Stimulated activated CD4-positive, alpha-beta T cell treated with anti-CD3 and anti-CD28 coated beads, Interleukin-4, amount 100 ng/mL, for 48 hours (primary cell): ENCODE measurements at places on chromosomes 3 and 15.
A peak's percentile ranks its signal among the peaks of the same experiment; 100 is the strongest.

- DNase-seq = no peak
These were observed 18.1 kb downstream of the CX3CR1 start for GRCh38 chr3:39261726-39262125.

- no peak for DNase-seq
These were observed 1.4 kb downstream of the FAM227B start for GRCh38 chr15:49619226-49619625.

DNA sequence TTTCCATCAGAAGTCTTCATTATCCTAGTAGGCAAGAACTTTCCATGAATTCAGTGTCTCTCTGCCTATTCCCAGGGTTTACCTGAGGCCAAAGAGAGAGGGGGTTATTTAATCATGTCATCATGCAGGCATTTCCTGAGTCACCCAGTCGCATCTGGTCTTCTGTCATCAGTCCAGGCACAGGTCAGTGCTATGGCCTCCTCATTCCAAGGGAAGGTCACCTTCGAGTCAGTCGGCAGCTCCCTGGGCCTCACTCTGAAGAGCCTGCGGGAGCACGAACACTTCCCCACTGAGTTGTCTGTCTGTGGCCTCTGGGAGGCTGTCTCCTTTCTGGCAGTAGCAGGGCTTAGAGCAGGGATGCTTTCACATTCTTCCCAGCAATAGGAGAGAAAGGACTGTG lies 26.2 kb upstream of the LRTM1 start:
- no peak for DNase-seq

DNA sequence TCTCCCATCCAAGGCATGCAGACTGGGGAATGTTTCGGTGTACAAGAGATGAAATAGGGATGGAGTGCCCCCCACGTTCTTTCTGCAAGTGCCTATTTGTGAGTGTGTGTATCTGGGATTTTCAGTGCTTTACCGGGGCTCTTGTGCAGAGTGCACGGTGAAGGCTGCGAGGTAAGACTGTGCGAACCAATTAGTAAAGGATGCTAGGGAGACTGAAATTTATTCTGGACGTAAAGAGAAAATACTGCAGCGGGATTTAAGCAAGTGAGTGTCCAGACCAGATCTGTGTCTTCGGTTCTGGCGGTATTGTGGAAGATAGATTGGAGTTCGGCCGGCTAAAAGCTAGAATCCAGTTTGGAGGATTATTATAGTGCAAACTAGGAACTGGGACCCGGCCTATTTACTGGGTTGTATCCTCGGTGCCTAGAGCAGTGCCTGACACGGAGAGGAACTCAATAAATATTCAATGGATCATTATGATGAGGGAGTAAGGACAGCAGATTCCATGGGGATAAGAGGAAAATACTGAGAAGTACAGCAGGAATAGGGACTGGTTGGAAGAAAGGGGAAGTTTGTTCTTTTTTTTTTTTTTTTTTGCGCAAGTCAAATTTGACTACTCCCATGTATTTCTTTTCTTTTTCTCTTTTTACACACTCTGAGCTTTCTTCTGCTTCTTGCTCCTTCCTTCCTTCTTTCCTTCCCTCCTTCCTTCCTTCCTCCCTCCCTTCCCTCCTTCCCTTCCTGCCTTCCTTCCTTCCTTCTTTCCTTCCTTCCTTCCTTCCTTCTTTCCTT lies 580 bp upstream of the MAGEF1 start:
- DNase-seq = no peak

DNA sequence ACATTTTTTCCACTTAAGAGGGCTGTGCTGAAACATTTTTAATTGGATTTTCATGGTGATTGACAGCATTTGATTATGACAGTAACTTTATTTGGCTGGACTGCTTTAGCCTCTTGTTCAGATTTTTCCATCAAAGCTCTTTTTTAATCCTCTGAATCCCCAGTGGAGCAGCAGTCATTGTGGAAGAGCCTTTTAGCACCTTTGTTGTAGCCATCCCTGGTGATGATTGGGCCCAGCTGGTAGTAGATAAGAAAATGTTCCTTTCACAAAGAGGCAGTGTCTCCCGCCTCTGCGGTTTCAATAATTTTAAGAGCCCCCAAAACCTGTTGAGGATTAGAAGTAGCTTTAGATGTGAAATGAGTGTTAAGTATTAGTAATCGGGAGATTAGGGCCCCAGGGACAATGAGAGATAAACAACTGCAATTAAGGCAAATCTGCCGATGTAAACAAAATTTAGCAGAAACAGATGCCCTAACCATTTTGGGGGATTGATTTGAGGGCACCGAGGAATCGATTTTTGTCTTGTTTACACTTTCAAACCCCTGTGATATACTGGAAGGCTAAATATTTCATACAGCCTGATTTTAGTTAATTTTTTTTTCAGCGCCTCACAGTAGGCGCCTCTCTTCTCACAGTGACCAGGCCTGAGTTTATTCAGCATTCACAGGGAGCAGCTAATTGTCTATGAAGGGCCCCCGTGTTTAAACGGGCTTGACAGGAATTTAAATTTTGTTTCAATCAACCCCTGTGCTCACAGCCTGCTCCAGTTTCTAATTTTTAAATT lies 43.2 kb upstream of the SKOR1 start:
- DNase-seq = no peak

GRCh38 chr3:3127432-3128010 lies 781 bp downstream of the TRNT1 start:
- peak; percentile 27 for DNase-seq

DNA sequence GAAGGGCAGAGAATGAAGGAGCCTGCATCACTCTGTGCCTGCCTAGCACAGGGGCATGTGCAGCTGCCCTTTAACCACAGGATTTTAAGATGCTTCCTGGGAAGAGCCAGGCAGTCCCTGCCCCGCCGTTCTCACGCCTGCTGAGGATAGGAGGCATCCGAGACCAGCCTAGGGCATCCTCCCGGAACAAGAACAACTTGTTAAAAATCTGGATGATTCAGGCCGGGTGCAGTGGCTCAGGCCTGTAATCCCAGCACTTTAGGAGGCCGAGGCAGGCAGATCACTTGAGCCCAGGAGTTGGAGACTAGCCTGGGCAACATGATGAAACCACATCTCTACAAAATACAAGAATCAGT lies 15.2 kb downstream of the NRROS start:
- no peak for DNase-seq

DNA sequence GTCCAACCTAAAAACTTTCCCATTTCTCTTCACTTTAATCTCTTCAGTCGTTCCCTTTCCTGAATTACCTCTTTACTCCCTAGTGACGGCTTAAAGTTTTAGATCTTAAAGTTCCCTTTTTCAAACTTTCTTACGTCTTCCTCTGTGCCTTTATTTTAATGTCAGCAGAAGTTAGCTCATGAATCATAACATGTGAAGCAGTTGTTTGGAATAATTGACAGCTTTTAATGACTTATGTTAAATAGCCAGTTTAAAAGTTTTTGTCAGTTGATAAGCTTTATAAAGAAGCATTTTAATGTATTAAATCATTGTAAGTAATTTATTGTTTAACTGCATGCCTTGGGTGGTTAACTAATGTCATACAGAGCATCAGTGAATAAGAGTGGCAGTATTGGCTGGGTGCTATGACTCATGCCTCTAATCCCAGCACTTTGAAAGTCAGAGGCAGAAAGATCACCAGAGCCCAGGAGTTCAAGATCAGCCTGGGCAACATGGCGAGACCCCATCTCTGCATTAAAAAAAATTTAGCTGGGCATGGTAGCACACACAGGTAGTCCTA lies 33.9 kb downstream of the PIK3CA start:
- DNase-seq = no peak

- DNase-seq = no peak
These were observed 176.6 kb downstream of the XXYLT1 start for GRCh38 chr3:195094191-195094921.

GRCh38 chr3:56988458-56989168 lies 71.9 kb upstream of the SPATA12 start:
- DNase-seq = peak; percentile 67

GRCh38 chr3:113441051-113441770 lies at the start of gene CFAP44:
TSS of gene CFAP44 (minus strand) at chr3:113441493. CDS start at chr3:113433664, 7,829 bp downstream.
- peak; percentile 8 for DNase-seq

- DNase-seq = no peak
These were observed 261.0 kb upstream of the CCDC54 start for GRCh38 chr3:107116251-107116650.

DNA sequence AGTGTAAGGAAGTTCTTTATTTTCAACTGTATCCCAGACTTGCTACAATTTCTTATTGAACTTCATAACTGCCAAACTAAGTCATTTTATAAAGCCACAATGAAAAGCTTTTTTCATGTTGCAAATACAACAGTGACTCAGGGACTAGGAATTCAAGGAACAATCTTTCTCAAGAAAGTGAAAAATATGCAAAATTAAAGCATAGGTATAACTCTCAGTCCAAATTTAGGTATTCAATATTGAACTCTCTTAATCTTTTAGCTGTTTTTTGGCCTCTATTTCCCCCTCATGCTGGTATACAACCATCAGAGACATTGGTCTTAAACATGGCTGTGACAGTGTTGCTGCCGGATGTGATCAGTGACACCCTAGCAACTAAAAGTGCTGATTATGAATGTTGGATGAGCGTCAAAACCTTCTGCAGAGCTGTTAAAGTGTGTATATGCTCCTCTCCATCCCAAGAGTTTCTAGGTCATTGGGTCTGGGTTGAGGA lies 476.9 kb downstream of the ZNF385D start:
- DNase-seq = no peak

DNA sequence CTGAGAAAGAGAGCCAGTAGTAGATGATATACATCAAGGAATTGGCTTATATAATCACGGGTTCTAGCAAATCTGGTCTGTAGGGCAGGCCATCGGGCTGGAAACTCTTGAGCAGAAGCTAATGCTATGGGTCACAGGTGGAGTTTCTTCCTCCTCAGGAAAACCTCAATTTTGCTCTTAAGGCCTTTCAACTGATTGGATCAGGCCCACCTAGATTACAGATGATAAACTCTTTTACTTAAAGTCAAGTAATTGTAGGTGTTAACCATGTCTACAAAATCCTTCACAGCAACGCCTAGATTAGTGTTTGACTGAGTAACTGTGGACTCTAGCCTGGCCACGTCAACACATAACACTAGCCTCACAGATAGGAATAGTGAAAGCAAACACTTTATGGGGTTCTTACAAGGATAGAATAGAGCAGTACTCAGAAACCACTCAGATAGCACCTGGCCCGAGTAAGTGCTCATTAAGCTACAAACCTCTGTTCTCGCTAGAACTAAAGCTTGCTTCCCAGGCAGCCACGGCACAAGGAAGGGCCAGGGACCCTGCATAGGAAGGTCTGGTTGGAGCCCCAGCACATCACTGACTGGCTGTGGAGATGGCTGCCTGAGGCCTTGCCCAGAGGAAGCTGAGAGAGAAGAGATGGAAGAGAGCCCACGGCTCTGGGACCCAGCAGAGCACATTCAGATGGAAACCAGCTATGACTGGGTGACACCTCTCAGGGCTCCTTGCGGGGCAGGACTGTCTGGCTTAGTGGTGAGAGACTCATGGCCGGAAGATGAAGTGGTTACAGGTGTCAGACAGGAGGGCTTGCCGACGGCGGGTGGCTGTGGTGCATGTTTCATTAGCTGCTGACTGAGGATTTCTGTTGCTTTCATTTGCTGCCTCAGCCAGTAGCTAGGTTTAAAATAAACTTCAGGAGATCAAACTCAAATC lies 202.5 kb upstream of the TLE3 start:
- peak; percentile 49 for DNase-seq

DNA sequence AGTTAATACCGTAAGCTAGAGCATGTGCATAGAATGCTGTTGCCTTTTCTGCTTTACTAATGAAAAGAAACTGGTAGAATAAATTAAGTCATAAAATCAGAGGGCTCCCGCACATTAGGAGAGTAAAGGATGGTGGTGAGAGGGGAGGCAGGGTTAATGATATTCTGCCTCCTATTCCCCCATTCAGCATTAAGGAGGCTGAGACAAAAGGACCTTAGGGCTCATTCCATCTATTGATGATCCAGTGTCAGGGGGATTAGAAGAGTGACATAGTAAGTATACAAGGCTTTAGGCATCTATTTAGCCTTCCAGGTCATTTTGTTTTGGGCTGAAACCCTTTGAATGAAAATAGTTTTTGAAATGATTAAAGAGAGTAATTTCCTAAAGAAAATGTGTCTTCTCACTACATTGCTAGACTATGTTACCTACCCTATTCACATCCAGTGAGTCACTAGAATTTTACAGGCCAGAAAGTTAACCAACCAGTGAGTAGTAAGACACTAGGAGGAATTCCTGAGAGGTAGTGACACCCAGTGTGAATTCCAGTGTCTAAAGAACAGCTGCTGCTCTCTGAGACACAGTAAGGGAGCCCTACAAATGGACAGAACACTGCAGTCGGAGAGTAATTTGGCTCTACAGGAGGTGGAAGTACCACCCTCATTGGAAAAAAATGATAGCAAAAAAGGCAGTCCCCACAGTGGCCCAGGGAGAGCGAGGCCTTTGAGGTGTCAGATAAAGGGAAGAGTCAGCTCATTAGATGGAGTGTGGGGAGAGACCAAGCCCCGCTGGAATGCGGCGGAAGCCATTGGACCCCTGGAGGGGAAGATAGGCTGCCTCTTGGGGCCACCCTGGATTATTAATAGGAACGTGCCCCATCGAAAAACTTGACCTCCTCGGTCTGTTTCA lies 67.6 kb downstream of the TUSC7 start:
- DNase-seq = no peak

GRCh38 chr3:4401441-4401840 lies 65.6 kb downstream of the SUMF1 start:
- DNase-seq = no peak

DNA sequence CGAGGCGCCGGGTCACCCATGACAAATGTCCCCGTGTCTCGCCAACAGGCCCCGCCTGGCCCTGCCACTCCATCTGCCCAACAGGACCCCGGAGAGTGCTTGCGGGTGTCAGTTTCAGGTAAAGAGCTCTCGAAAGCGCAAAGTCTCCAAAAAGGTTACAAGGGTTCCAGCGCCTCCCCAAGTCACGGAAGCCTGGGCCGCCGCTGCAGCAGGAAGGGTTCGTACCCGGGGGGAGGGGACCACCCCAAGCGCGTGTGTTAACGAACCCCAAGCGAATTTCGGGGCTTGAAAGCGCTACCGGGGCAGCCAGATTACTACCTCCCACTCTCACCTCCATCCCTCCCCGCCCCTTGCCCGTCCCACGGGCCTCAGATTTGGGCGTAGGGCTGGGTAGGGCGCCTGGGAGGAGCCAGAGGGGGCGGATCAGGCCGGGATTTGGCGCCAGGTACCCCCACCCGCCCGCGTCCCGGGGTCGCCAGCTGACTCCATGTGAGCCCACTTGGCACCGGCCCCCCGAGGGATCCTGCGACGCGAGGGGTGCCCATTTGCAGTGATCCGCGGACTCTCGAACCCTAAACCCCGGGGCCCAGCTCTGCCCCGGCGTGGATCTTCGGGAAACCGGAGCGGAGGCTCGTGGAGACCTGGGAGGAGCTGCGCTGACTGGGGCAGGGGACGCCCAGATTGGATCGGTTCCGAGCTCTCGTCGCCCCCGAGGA lies 85.9 kb downstream of the NR2F2 start:
- no peak for DNase-seq

- no peak for DNase-seq
These were observed 9.4 kb downstream of the APBA2 start for GRCh38 chr15:28895146-28895545.

- DNase-seq = no peak
These were observed 38.9 kb downstream of the TOPAZ1 start for GRCh38 chr3:44280631-44281030.

GRCh38 chr15:75591655-75592364 lies 12.7 kb upstream of the PTPN9 start:
- DNase-seq = no peak

- DNase-seq = no peak
These were observed 8.1 kb downstream of the SLC33A1 start for GRCh38 chr3:155846119-155846518.
